Inflammatory macrophage treated with lipopolysaccharide for 1 hour (primary cell): ENCODE measurements at places on chromosomes 2 and 18.

- no peak for DNase-seq
Observed at GRCh38 chr2:66840321-66841002, 405.5 kb downstream of the MEIS1 start.

DNA sequence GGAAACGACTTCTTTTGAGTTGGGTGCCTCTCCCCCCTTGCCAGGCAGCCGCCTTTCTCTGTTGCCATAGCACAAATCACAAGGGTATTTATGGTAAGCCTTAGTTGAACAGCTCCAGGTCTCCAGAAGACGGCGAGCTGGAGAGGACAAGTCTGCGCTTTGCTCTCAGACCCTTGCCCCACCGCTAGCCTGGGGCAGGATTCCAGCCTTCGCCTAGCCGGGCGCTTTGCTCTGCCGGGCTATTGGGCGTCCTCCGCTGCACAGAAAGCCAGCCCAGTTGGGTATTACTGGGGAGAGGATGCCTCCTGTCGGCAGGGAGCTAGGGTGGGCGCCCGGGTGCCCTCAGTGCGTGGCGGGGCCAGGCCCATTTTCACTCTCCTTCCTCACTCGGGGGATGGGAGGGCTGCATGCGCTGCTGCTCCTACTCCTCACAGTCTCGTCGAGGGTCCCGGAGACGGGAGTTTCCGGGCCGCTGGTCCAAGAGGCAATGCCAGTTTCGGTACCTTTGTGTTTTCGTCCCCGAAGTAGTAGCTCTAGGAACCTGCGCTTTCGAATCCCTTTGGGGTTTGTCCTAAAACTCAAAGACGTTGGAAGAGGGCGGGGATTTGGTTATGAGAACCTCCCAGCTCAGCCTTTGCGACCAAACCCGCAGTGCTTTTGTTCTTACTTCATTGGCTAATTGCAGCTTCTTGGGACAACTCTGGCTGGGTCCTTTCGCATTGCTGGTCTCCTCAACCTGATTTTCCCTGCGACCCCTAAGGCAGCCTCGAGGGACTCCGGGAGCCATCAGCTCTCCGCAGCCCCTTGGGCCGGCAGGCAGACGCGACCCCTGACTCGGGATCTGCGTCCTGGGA, 3.6 kb upstream of the DLX2 start:
- peak; percentile 37 for DNase-seq

GRCh38 chr2:218002143-218002844, 501 bp downstream of the TNS1 start:
- no peak for DNase-seq

GRCh38 chr2:229235131-229235914, 35.8 kb downstream of the PID1 start:
- DNase-seq: no peak

- DNase-seq: no peak
Observed at GRCh38 chr2:54814389-54815147, 91.1 kb downstream of the EML6 start.

DNA sequence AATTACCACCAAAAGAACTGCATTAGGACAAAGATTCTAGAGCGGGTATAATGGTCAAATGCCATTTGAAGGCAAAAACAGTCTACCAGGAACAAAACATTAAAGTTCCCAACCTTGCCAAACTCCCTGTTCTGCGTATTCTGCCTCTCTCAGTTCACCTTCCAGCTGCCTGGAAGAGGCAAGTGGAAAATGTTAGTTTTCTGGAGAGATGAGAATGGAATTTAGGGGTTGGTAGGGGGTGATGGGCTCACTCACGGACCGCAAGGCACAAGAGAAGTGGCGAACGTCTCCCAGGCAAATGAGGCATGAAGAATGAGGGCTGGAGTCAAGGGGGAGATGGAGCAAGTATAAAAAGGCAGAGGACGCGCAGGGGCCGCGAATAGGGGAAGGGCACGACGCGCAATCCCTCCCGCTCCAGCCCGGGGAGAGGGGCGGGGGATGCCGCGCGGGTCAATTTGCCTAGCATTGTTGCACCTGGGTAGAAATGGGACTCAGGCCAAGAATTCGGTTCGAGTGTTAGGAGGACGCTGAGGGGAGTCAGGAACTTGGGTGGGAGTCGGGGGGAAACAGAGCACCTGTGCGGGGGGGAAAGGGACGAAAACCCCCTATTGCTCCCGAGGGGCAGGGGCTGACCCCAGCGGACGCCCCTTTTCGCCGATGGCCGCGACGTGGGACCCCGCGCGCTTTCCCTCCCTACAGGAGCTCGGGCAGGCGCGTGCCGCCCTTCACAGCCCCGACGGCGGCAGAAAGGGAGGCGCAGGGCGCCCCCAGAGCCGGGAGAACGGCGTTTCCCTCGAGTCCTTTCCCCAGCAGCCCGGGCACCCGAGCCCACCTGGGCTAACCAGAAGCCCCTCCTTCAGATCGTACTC, 573 bp downstream of the PAIP2B start:
- no peak for DNase-seq

- DNase-seq: no peak
Observed at GRCh38 chr2:121960251-121960650, 204.8 kb downstream of the TSN start.

- no peak for DNase-seq
Observed at GRCh38 chr2:62971936-62972335, 78.7 kb upstream of the OTX1 start.

- DNase-seq: no peak
Observed at GRCh38 chr18:10353791-10354190, 100.6 kb upstream of the APCDD1 start.

DNA sequence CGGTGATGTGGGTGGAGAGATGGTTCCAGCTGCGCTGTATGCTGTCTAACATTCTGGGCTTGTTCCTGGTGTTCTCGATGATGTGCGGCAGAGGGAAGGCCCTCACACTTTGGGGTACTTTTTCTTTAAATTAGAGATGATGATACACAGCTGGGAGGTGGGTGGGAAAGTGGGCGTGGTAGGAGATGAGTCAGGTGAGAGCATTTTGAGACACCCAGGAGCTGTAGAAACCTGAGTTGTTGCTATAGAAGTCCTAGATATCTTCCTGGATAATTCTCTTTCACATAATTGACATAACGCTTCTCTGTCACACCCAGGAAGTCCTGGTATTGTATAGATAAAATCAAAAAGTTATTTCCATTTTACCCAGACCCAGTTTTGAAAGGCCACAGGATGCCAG, 103.8 kb upstream of the ALKAL2 start:
- DNase-seq: no peak

- DNase-seq: no peak
Observed at GRCh38 chr2:121254748-121255147, 30.3 kb downstream of the TFCP2L1 start.

- DNase-seq: peak; percentile 59
Observed at GRCh38 chr2:61460163-61460562, 10.7 kb downstream of the USP34 start.

GRCh38 chr2:239180526-239181073, 220.2 kb downstream of the HDAC4 start:
- DNase-seq: no peak

- no peak for DNase-seq
Observed at GRCh38 chr2:20156076-20156759, 68.7 kb downstream of the SDC1 start.

- DNase-seq: no peak
Observed at GRCh38 chr18:49023938-49024803, 73.4 kb upstream of the SMAD7 start.

DNA sequence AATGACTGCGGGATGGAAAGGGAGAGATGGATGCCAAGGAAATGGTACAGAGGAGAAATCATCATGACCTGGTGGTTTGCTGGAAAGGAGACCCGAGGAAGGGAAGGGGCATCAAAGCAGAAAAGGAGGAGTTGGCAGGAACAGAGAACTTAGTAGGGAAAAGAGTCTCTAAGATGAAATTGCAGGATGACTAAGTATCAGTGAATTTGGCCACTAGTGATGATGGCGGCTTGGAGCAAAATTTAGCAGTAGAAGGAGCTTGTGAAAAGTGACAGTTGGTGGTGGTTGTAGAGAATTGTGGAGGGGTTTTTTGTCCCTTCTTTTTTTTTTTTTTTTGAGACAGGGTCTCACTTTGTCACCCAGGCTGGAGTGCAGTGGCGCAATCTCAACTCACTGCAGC, 10.1 kb downstream of the METAP1D start:
- no peak for DNase-seq

DNA sequence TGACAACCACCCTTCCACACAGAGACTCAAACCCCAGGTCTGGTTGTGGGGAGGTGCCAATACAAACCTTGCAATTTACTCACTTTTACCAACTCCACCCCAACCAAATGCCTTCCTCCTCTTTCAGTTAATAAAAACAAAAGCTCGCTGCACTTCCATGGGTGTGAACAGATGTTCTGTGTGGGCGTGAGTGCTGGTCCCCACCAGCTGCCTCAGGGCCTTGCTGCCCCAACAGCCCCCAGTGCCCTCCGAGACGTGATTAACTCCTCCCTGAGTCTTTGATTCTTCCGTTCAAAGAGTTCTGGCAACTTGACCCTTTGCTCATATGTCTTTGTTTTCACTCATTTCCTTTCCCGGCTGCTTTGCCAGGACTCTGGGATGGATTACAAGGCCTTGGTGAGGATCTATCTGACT, 258.9 kb upstream of the CXCR4 start:
- DNase-seq: no peak

DNA sequence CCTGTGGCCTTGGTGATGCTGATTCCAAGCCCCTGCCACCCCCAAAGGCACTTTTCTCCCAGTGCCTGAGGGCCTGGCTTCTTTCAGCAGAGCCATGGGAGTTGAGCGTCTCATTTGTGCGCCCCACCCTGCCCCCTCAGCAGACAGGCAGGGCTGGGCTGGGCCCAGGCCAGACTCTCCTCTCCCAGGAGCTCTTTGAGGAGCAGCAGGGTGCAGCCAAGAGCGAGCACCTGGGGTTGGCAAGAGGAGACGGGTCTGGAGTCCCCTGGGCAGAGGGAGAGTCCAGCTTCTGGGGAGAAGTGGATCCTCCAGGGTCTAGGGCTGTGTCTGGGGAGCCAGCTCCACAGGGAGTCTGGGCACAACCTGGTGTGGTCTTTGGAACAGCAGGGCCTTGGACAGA, 21.2 kb downstream of the NPPC start:
- DNase-seq: no peak

DNA sequence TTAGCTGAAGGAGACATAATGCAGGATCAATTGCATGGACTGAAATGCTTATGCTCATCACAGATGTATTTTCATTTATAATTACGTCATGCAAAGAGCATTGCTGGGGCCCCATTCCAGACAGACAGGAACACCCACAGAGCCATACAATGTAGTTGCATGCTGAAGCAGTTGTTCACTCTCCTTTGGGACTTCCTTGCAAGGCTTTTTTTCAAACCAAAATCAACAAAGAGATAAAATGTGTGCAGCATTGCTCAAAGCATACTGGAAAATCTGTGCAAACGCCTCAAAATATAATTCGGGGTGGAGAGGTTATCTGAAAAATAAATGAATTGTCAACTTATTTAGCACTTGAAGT, 463.2 kb downstream of the CDH2 start:
- no peak for DNase-seq

GRCh38 chr2:231394211-231395141, 1.0 kb upstream of the B3GNT7 start:
- DNase-seq: no peak

GRCh38 chr18:28715206-28715605, 538.3 kb upstream of the CDH2 start:
- DNase-seq: no peak

- DNase-seq: no peak
Observed at GRCh38 chr2:227052879-227053278, 111.1 kb downstream of the COL4A4 start.

DNA sequence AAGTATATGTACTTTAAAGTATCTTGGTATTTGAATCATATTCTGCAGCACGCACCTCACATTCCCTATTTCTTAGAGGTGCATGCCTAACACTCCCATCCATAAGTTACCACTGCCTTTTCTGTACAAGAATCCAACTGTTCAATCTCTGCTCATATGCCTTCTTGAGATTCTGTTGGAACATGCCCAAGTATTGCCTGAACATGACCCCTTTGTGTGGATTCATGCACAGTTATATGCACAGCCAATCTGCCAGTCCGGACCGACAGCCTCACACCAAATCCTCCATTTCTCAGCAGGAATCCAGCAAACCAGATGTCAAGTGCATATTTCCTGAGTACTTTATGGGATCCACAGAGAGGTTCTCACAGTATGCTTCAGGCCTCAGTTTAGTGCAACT, 222.0 kb downstream of the TMEM182 start:
- no peak for DNase-seq

GRCh38 chr2:51065276-51065675, 33.3 kb upstream of the NRXN1 start:
- no peak for DNase-seq

- DNase-seq: no peak
Observed at GRCh38 chr2:8915941-8916340, 78.5 kb upstream of the KIDINS220 start.

DNA sequence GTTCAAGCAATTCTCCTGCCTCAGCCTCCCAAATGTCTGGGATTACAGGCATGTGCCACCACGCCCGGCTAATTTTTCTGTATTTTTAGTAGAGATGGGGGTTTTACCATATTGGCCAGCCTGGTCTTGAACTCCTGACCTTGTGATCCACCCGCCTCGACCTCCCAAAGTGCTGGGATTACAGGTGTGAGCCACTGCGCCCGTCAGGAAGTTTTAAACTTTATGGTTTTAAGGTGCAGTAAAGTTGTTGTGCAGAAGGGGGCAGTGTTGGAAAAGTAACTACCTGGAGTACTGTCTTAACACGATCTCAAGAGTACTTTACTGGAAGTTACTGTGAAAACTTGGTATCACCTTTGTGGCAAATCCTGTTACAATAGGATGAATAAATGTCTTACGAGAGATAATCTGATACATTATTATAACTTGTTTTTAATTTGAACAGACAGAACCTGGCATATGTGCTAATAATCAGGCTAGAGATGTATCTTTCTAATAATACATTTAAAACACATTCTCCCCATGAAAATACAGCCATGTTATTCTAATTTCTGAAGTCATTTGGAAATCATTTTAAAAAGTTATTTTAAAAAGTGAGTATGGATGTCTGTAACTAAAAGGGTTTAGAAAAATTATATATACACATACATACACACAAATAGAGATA, 10.8 kb downstream of the SPDYA start:
- peak; percentile 74 for DNase-seq

DNA sequence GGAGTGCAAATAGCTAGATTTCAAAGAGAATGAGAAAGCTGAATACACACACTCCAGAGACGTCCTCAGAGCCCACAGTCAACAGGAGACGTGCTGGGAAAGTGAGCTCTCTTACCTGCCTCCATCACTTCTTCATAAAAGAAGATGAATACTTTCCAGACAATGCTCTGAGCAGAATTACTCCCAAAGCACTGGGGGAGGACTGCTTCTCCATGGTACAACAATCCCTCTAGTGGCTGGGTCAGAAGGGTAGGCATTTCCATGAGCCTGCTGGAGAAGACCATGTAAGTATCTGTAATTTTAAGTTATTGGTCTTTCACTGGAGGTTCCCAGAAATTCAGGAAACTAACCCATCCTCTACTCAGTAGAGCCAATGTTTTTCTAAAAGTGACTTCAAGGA, 190.3 kb downstream of the RBM43 start:
- DNase-seq: no peak

DNA sequence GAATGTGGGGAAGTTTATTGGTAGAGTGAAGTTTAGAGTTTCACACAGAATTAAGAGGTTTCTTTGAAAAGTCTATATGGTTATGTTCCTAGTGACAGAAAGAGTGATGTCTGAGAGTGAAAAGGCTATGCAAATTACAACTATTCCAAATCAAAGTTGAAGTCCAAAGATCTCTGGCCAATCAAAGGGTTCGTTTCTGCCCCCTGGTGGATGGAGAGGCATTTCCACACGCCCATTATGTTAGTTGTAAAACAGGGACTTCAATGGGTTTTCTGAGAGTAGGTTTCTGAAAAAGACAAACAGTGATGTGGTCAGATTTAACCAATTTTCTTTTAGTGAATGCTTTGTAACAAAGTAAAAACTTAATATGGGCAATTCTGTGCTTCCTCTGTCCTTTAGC, 441.5 kb upstream of the POU3F3 start:
- DNase-seq: peak; percentile 55
